ENCODE measurements at places on chromosomes 12 and 14.

DNA sequence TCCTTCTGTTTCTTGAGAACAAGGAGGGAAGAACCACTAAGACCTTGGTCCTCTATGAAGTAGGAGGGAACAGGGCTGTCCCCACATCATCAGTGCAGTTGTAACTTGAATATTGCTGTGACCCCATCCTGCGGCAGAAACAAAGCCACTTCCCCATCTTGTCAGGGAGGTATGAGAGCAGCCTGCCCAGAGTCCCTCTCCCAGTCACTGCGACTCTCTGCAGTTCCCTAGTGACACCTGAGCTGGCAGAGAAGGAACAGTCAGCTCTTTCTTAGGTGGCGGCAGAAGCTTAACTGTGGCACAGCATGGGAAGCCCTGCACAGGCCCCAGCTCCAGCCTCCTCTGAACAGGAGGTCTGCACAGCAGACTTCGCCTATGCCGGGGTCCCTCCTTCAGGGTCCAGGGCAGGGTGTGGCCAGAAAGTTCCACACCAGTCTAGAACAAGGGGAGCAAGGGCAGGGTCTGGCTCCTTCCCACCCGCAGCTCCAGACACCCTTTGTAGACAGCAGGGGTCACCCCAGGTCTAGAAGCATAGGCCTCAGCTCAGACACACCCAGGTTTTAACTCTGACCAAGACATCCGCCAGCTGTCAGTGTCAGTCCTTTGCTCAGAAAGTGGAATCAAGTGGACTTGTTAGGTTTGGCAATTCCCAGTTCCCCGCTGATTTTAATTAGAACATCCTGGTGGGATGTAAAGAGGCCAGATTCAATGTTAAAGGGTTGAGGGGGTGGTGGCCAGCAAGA lies 36.8 kb downstream of the DEGS2 start:
- DNase-seq, result no peak

- no peak for DNase-seq
Observed at GRCh38 chr12:39931231-39931630, 174.7 kb downstream of the SLC2A13 start.

DNA sequence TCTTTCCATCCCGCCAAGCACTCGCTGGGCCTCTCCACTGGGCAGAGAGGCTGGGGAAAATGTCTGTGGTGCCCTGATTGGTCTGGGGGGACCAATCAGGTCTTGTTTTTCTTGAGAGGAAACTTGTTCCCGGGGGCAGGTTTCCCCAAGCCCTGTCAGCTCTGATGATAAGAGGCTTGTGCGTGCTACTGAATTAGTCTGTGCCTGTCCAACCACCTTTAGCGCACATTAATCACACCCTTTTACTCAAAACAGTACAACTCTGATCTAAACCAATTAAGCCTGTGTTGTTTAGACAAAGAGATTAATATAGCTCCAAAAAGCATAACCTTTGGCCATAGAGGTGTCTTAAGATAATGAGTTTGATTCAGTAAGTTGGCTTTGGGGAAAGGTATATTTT lies 580.4 kb downstream of the VRK1 start:
- DNase-seq, result no peak

GRCh38 chr14:68780358-68781160 lies 12.3 kb downstream of the ZFP36L1 start:
- peak; percentile 61 for DNase-seq

DNA sequence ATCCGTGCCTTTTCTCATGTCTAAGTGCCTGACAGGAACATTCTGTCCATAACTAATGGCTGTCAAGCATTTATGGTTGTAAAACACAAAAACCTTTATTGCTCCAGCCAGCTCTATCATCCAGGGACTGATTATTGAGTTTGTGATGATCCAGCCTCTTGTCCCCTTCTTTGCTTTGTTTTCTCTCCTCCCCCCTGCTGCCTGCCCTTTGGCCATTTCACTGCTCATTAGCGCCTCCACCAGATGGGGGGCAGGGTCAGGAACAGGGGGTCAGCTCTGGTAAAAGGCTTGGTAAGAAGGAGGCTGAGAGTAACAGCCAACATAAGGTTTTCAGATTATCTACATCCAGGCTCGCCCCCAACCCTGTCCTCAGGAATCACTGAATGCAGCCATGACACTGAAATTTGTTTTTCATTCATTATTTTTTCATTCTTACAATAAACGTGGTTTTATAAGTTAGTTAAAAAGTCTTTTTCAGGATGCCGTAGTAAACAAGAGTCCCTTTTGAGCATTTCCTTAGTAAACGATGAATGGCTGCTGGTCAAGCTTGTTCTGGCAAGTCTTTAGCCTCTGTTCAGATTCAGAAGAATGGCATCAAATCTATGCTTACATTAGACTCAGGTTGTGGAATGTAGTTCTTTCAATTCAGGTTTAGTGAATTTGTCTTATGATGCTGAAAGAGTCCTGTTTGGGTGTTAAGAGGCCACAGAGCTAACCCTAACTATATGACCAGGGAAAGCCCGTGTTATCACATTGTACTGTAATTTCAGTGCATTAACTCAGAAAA lies 21.7 kb downstream of the HMGA2 start:
- peak; percentile 34 for DNase-seq

GRCh38 chr12:15495746-15496145 lies 173.4 kb downstream of the PTPRO start:
- DNase-seq, result no peak

DNA sequence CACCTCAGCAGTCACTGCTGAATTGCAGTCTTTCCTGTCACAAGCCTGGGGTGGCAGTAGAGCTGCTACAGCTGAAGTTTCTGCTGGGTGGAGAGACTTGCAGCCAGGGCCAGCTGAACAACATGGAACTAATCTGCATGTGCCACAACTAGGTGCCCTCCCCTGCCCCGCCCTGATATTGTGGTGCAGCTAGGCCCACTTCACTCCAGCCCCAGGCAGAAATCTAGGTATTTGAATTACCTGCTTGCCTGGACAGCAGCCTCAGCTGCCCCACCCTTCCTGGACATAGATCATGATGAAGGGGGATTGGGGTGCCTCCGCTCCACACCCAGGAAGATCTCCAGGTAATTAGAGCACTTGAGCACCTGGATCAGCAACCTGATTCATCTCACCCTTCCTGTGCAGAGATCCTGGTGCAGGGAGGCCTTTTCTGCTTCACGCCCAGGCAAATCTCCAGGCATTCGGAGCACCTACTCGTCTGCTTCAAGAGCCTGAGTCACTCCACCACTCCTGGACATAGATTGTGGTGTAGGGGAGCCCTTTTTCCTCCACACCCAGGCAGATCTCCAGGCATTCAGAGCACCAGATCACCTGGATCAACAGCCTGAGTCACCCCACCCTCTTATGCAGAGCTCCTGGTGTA lies 477.0 kb downstream of the SOX5 start:
- peak; percentile 3 for DNase-seq

- no peak for DNase-seq
Observed at GRCh38 chr12:51759175-51759574, 89.3 kb downstream of the FIGNL2 start.

DNA sequence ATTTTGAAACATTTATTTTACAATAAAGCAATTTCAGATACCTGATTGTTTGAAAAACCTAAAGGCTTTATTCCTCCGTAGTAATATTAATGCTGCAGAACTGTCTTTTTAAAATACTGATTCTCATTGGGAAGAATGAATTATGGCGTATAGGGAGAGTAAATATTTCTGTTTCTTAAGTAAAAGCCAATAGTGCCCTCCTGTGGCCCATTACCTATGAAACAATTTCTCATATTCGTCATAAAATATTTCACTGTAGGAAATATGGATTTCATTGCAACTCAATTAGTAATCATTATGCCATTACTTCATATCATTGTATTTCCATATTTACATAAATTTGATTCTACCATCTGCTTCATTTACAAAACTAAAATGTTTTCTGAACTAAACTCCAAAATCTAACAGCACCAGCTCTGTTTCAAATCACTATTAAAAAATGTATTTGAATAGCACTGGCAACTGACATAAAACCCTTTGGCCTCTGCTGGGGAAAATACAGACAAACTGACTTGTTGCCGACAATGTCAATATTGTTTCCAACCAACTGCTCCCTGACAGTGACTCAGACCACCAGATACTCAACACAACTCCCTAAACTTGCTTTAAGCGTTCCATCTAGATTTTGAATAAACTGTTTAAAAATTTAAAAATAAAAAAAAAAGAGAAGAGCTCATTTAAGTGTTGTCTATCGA lies 290.3 kb downstream of the NAV3 start:
- DNase-seq, result peak; percentile 82

DNA sequence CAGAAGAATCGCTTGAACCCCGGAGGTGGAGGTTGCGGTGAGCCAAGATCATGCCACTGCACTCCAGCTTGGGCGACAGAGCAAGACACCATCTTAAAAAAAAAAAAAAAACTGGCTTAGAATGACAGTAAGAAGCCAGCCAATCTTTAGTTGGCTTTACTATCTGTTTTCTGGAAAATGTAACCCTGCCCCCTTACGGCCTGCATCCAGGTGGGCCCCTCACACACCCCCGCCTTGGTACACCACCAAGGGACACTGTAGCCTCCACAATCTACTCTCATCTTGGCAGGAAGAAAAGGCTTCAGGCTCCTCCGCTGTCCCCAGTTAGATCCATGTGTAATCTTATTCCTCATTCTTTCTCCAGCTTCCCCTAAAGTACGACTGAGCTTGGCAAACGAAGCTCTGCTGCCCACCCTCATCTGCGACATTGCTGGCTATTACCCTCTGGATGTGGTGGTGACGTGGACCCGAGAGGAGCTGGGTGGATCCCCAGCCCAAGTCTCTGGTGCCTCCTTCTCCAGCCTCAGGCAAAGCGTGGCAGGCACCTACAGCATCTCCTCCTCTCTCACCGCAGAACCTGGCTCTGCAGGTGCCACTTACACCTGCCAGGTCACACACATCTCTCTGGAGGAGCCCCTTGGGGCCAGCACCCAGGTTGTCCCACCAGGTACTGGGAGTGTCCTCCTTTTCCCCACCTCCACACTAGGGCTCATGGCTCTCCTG lies 6.6 kb downstream of the TAPBPL start:
- no peak for DNase-seq

DNA sequence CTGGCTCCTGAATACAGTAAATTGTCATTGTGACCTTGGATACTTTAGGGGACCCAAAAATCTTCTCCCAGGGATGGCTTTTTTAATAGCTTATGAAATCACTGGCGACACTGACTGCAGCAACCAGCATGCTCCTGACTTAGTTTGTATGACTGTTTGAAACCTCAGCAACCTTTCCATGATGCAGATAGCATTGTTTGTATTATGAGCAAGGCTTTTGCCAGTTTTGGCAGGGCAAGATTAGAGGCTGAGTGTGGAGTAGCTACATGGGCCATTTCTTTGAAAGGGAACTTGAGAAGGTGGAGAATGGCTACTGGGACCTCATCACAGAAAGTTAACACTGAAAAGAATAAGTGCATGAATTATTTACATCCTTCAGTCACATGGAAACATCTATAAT lies 50.9 kb downstream of the SLC4A8 start:
- DNase-seq, result peak; percentile 19

DNA sequence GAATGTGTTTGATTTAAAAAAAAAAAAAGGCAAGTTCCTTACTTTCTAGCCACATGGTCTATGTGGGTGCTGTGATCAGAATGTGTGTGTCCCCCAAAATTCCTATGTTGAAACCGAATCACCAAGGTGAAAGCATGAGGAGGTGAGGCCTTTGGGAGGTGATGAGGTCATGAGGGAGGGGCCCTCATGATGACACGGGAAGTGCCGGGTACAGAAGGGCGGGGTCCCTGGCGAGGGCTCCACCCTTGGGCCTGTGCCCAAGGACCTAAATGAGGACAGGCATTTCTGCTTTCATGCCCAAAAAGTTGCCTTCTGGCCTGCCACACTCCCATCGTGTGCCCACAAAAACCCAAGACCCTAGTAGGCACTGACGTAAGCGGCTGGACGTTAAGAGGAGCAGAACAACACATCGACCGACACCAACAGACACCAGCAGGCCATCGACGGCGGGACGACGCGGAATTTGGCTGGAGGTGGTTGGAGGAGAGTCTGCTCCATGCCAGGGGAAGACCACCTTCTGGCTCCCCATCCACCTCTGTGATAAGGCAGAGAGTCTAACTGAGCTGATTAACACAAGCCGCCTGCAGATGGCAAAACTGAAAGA lies 211.8 kb downstream of the FOXN3 start:
- DNase-seq, result no peak

GRCh38 chr14:71625891-71626701 lies 306.1 kb upstream of the RGS6 start:
- DNase-seq, result peak; percentile 50

DNA sequence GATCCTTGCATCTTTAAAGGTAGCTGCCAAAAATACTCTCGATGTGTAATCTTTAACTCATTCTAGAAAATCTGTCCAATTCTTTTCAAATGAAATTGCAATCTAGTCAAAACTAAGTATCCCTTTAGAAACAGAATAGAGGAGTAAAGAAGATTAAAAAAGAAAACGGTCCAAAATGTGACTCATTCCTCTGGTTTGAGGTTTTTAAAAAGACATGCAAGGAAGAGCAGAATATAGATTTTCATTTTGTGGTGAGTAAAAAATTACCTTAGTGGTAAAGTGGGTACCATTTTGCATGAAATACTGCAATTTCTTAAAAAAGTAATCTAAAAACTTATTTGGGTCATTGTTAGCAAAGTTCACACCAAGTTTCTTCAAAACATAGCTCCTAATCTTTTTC lies 108.4 kb downstream of the BRMS1L start:
- DNase-seq, result no peak

GRCh38 chr14:65751510-65751909 lies 339.0 kb downstream of the FUT8 start:
- DNase-seq, result no peak

Data from fibroblast of lung (primary cell).